ENCODE measurements at places on chromosomes 11 and 22.

DNA sequence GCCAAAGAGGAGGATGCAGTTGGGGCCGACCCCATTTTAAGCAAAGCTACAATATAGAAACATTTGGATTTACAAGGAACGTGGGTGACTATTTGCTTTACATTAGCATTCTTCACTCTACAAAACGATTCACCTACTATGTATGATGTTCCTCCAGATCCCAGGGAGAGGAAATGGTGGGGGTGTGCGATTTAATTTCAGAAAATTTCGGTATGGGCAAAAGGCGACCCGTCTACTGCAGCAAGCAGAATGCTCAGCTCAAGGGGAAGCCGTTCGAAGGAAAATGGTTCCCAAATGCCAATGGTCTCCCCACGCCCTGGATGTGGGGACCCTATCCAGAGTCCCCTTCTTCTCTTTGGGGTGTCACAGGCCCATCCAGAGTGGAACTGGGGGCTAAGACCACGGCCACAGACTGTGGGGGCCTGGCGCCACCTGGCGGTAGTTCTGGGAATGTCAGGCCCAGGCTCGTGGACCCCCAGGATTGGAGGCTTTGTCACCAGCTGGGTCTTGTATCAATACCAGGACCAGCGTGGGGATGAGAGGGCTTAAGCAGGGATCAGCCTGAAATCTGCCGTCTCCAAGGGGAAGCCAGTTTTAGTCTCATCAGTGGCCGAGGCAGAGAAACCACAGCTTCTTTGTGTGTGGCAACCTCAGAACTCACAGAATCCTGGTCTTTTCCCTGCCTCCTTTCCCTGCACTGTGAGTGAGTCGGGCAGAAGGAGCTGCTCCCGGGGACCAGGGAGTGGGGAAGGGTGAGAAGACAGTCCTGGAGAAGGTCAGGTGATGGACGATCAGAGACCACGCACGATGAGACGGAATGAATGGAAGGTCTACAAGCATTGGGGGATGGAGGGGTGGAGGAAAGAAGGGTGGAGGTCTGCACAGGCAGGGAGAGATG, 8.4 kb downstream of the LRRC10B start:
- no peak for DNase-seq

- DNase-seq = no peak
Measured at GRCh38 chr22:29208502-29208862, 2.8 kb downstream of the EMID1 start.

DNA sequence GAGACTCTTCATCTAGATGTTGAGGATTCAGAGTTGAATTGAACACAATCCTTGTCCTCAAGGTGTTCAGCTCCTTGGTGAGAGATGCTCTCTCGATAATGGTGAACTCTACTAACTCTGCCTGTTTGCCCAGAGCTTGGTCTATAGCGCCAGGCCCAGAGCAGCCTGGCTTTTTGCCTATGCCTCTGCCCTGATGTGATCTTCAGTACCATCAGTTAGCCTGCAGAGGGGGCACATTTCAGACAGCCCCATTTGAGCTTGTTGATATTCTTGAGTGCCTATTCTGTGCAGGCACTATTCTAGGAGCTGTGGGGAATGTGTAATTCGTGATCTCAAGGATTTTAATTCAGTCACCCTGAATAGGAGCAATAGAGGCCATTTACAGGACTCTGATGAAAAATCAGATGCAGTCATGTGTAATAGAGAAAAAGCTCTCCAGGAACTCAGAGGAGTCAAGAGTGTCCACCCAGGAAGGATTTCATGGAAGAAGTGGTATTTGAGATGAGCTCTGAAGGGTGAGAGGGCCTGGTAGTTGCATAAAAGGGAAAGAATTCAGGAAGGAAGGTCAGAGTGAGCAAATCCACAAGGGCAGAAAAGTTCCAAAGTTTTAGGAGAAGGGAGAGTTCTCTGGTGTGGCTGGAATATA, 19.3 kb downstream of the GTPBP1 start:
- no peak for DNase-seq

- DNase-seq = no peak
Measured at GRCh38 chr11:121801394-121801748, 314.6 kb downstream of the BLID start.

- no peak for DNase-seq
Measured at GRCh38 chr11:66420671-66421476, at the start of gene NPAS4. NPAS4 (plus strand) TSS chr11:66421035; CDS start chr11:66421180, 145 bp downstream.

DNA sequence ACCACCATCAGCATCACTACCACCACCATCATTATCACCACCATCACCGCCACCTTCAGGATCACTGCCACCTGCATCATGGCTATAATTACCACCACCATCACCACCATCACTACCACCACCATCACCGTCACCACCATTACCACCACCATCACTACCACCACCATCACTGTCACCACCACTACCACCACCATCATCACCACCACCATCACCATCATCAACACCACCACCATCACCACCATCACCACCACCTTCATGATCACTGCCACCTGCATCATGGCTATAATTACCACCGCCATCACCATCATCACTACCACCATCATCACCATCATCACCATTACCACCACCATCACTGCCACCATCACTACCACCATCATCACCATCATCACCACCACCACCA, 23.5 kb downstream of the CACNG2 start:
- DNase-seq = no peak

GRCh38 chr11:65059959-65060824, 1.8 kb upstream of the NAALADL1 start:
- no peak for DNase-seq

GRCh38 chr11:92993004-92993403, 23.6 kb downstream of the MTNR1B start:
- DNase-seq = no peak

DNA sequence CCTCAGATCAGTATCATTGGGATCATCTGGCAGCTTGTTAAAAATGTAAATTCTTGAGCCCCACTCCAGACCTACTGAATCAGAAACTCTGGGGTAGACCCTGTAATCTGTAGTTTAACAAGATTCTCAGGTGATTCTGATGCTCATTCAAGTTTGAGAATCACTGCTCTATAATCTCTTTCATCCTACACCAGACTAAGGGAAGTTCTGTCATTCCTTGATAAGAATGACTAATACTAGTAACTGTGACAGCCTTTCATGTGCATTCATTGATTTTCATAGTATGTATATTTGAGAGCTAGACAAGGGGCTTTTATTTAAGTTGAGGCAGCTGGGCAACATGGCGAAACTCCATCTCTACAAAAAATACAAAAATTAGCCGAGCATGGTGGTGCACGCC, 30.0 kb downstream of the NAT10 start:
- DNase-seq = no peak

DNA sequence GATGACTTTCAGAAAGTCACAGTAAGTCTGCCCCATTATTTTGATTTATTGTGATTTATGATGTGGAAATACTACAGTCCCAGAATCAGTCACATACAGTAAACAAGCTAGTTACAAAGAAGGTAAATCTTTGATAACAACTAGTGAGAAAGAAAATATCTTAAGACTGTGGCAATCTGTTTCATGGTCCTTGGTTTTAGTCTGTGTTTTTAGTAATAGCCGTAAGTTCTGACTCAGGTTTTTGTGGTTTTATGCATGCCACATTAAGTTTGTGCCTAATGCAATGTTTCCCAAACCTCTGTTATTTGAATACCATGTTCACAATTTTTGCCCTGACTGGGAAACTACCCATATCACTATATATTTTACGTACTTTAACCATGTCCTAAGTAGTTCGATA, 6.7 kb downstream of the CEP295 start:
- DNase-seq = no peak

DNA sequence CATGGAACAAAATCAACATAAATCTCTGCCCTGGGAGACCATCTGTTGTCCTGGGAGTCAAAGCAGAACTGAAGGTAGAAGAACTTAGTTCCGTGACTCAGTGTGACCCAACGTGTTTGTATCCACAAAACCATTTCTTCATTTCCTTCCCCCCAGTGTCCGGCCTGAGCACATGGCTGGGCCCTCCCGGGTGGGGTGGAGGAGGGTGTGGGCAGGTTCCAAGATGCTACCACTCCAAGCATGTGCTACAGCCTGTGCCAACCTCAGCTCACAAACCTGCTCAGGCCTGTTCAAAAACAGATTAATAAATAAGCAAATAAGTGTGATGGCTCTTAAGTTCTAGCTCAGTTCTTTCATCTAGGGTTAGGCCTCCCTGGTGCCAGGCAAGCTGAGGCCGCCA, 55.3 kb downstream of the SHANK2 start:
- DNase-seq = no peak

GRCh38 chr11:114889594-114890011, 211.3 kb downstream of the NXPE2 start:
- DNase-seq = no peak

- DNase-seq = no peak
Measured at GRCh38 chr11:134818516-134818915, 406.5 kb upstream of the B3GAT1 start.

GRCh38 chr11:119166368-119167076, 2.0 kb upstream of the NLRX1 start:
- DNase-seq = no peak

DNA sequence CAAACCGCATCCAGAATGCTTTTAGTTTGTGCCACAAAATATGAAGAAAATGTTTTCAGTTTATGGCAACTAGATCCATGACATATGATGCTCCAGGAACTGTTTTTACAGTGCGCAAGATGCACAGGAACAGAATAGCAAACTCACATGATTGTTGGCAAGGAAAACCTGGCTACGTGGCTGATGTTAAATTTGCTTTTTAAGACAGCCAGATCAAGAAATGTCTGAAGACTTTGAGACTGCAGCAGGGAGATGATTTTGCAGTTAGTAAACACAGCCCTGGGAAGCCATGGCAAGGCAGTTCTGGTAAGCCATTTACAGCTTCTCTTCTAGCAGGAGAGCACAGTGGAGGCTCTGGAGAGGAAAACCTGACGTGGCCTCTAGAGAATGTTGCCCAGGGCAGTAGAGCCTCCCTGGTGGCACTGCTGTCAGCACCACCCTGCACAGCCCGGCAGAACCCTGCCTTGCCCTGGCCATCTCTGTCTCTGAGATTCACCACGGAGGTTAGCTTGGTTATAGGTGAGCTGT, 69.8 kb upstream of the TNRC6B start:
- DNase-seq = no peak

DNA sequence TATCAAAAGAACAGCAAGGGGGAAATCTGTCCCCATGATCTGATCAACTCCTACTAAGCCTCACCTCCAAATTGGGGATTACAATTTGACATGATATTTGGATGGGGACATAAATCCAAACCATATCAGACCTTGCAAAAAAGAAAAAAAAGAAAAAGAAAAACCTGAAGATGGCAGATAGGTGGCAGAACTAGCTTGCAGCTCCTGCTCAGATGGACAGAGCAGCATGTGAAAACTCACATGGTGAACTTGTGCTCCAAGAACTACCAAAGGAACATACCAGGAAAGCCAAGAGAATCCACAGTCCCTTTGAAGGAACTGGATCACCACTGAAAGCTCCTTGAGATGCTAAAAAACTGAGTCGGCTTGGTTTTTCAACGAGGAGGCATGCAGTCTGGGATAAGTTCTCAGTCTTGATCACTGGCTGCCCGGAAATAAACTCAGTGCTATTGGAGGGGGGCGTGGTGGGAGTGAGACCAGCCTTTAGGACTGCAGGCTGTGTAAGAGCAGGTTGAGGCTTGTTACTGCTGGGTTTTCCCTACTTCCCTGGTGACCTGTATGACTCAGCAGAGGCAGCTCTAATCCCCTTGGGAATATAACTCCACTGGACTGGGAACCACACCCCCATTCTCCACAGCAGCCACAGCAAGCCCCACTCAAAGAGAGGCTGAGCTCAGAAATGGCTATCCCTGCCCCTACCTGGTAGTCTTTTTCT, 358.3 kb upstream of the ARHGAP42 start:
- no peak for DNase-seq

DNA sequence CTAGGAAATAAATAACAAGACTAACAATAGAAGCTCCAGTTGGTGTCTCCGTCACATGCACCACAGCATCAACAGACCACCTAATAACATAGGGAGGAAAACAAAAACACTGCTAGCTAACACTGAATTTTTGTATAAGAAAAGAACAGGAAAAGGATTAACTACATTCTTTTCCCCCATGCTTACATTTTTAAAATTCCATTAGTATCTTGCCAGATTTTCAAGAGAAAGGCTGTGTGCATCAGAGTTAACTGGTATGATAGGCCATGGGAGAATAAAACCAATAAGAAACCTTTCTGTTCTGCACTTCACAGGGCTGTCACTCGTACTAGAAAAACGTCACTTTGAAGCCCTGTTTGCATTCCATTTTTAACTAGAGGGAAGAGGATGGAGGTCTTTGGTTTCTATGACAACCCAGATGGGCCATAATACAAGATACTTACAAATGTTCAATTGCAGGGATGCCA, 79.0 kb downstream of the LARGE2 start:
- no peak for DNase-seq

DNA sequence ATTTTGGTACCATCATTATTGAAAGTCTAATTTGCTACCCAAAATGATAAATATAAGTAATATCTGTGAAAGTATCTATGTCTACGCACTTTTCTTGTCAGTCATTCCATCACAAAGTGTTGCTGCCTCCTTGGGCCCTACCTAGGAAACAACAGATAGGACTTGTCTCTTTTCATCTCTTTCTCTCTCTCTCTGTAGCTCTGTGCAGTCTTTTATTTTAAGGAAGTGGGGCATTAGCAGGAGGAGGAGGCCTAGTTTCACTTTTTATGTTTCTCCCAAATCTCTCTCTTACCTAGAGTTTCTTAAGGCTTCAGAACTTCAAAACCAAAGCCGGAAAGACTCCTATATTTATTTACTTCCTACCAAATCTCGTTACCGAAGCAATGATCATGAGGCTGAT, 354.8 kb upstream of the LUZP2 start:
- no peak for DNase-seq

DNA sequence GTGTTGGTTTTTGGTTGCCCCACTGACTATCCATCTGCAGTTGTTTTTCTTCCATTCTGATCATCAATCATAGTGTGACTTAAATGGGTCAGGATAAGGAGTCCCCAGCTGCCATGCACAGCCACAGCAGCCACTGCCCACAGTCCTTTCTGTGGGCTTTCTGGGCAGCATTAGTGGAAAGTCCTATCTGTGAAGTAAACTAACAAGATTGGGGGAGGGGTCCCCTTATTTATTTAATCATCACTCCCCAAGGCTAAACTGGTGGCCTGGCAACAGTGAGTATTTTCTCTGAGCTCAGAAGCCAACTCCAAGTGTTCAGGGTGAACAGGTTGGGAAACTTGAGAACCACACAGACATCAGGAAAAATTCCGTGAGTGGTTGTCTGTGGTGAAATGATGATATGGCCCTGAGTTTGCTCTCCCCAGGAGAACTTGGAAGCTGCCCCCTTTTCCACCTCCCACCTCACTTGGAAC, 145.0 kb downstream of the CCDC34 start:
- DNase-seq = no peak
